ENCODE measurements at places on chromosomes 5 and 9.

GRCh38 chr9:129102791-129103594, 7.6 kb downstream of the CRAT start:
- no peak for DNase-seq

DNA sequence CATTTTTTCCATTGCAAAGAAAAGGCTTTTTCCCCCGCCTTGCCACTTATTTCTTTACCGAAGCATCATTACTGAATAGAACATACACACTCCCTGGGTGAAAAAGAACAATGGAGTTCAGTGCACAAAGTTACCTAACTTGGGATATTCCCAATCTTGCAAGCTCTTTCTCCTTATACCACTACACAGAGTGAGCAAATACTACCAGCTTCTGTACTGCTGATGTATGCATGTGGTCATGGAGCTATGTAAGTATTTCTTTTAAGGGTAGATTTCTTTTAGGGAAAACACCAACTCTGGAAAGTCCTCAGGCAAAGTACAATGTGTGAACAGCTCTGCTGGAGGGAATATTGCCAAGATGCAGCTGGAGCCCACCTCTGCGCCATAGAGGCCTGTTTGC, 81.1 kb downstream of the AOPEP start:
- DNase-seq: no peak

DNA sequence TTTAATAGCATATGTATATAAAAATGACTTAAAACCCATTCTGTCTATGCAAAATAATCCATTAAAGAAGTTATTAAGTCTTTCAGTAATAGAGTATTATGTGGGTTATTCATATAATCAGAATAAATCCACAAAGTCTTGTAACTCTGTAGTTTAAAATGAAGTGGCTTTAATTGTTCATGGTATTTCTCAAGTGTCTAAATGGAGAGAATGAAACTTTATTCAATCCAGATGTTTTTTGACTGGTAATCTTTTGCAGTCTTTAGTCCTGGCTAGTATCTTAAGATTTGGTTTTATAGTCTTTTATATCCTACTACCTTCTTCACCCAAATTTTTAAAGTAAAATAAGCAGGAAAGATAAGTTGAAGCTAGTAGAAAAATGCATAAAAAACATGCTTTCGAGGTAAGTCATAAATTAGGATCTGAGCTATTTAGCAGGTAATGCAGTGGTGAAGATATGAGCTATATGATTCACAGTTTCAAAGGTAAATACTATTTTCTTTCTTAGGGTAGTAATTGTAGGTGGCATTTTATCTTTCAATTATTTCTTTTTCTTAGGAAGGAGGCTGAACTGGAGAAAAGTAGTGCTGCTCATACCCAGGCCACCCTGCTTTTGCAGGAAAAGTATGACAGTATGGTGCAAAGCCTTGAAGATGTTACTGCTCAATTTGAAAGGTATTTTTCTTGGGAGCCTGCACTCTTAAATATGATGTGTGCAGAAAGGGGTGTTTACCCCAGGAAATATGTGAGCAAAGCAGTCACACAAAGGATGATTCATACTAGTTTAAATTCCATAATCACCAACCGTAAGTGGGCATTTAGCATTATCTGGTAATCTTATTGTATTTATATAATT, 17.9 kb downstream of the HMMR start:
- DNase-seq: no peak

DNA sequence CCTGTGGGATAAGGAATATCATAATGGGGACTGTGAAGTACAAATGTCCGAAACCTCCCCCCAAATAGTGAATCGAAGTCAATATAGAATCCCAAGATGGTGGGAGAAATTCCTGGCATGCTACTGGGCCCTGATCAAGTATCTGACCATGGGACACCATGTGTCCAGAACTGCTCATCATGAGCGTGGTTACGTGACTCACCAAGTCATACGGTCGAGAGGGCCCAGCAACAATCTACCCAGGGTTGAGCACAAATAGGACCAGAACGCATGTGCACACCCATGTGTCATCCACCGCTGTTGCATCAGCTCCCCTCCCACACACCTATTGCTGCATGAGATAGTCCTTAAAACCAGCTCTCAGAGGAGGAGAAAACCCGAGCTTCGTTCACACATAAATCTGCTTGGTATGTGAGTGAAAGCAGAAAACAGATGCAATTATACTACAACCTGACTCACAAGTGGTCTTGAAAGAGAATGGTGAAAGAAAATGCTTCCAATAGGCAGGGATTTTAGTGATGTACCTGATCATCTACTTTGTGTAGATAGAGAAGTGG, 353.2 kb downstream of the CWC27 start:
- DNase-seq: no peak

DNA sequence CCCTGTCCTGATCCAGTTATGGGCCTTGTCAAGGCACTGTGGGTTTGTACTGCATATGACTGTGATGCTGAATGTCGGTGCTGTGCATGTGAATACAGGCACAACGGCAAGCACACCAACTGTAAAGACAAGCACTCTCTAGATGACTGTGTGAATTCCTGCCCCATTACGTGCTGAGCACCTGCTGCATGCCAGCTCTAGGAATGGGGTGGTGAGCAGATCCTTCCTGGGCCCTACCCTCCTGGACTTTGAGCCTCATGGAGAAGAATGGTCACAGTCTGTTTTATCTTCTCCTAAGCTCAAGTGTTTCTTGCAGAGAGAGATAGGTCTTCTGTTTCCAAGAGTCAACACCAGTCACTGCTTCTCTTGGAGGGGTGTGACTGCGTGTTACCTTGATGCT, 56.0 kb upstream of the RARS1 start:
- DNase-seq: no peak

- no peak for DNase-seq
Observed at GRCh38 chr5:41736641-41737040, 133.6 kb downstream of the OXCT1 start.

GRCh38 chr9:111874500-111874899, 22.1 kb upstream of the UGCG start:
- no peak for DNase-seq

DNA sequence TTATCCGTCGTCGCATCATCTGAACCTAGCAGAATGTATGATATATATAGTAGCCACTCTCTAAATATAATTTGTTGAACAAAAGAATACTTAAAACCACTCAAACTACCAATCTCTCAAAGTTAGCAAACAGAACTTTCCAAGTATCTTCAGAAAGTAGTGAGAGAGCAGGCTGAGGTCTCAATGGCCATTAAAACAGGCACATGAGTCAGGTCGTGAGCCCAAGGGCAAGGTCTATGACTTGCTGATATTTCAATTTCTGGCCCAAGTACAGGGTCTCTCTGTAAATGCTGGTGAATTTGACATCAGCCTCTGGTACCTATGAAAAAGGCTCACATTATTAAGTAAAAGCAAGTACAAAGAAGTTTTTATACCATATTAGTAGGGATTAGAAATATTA, 95.1 kb downstream of the GPR21 start:
- DNase-seq: no peak

- DNase-seq: no peak
Observed at GRCh38 chr5:62791059-62791458, 212.4 kb downstream of the LRRC70 start.

GRCh38 chr5:93384026-93384425, 197.0 kb downstream of the NR2F1-AS1 start:
- no peak for DNase-seq

DNA sequence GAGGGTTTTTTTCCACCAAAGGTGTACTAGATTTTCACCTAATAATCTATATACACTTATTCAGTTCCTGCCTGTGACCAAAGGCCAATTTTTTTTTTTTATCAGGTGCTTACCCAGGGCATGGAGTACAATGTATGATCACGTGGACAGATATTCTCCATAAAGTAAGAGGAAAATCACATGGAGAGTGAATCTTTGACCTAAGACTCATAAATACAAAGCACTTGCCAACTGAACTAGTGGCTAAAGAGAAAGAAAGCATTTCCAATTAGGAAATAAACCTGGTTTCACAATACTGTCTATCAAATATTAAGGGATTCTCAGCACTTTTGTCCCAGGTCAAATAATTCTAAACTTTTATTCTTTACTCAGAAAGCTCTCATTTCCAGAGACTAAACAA, 33.0 kb upstream of the CEP120 start:
- no peak for DNase-seq

DNA sequence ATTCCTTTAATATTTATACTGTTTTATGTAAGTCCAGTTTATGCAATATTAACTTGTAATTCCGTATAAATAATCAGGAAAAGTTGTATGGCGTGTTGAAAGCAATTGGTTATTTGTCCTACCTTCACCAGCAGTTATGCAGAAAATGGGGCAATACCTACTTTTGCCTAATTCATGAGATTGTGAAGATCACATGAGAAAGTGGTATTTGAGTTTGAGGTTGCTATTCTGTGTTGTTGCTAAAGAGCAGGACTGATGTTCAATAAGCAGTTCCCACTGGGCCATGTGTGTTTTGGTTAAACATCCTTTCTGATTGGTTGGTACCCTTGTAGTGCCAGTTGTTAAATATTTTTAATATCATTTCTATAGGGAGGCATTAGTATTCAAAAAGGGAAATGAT, 3.2 kb downstream of the TGFBR1 start:
- DNase-seq: no peak

- no peak for DNase-seq
Observed at GRCh38 chr5:153476767-153477166, 13.7 kb upstream of the GRIA1 start.

GRCh38 chr5:123610665-123611405, 98.9 kb downstream of the CSNK1G3 start:
- DNase-seq: no peak

GRCh38 chr5:158465086-158465972, 606.4 kb upstream of the CLINT1 start:
- no peak for DNase-seq

GRCh38 chr5:32845171-32845570, 134.1 kb downstream of the NPR3 start:
- no peak for DNase-seq

- DNase-seq: no peak
Observed at GRCh38 chr5:9197881-9198260, 348.0 kb downstream of the SEMA5A start.

- no peak for DNase-seq
Observed at GRCh38 chr5:18457255-18457654, 823.0 kb downstream of the TAF11L14 start.

- no peak for DNase-seq
Observed at GRCh38 chr5:171391996-171392577, 4.4 kb downstream of the NPM1 start.

DNA sequence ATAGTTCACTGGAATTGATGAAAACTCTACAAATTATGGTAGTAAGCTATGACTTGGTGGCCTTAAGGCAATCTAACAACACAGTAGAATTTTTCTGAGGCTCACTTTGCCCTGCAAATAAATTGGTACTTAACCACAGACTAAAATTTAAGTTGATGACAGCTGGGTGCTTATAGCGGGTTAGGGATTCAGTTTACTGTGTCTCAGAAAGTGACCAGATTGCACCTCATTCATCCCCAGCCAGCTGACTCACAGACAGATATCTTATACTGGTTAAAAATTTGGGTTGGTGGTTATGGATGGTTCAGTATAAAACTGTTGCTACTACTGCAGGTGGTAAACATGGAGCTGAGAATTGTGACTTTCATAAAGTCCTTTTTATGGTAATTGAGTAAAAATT, 2.8 kb downstream of the CKS2 start:
- DNase-seq: no peak

DNA sequence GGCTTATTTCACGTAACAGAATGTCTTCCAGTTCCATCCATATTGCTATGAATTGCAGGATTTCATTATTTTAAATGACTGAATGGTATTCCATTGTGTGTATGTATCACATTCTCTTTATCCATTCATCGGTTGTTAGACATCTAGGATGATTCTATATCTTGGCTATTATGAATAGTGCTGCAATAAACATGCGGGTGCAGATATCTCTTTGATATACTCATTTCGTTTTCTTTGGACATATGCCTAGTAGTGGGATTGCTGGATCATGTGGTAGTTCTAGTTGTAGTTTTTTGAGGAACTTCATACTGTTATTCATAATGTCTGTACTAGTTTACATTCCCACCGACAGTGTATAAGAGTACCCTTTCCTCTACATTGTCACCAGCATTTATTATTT, 460.5 kb downstream of the MAN2A1 start:
- no peak for DNase-seq

DNA sequence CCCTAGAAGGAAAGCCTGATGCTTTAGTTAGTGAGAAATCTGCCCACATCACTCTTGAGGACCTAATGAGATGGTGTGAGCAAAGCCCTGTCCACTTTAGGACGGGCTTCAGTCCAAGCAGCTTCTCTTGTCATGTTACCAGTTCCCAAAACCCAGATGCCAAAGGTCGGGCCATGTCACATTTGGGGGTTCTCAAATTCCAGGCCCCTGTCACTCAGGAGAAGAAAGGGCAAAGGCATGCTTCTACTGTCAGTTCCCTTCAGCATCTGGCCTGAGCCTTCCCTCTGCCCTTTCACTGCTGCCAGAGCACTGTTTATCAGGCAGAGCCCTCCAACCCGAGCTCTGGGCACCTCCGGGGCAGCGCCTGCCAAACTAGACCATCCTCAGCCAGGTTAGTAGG, 556.0 kb downstream of the BNC2 start:
- no peak for DNase-seq

- no peak for DNase-seq
Observed at GRCh38 chr5:1134478-1134877, 22.6 kb upstream of the SLC12A7 start.

- DNase-seq: no peak
Observed at GRCh38 chr5:143065996-143066522, 295.9 kb downstream of the ARHGAP26 start.

DNA sequence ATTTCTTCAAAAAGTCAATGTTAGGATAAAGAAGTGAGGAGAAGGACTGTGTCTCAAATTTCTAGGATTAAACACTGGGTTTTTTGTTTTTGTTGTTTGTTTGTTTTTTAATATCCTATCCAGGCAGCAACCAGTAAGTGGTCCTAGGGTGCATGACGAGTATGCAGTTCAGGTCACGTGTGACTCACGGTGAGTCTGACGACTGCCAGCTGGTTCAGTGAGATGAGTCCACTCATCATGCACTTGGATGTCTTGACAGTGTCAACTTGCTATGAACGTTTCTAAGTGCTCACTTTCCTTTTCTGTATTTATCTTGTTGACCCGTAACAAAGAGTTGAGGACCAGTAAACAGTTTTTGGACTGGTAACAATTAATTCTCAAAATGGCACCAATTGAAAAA, 32.7 kb downstream of the ATG10 start:
- no peak for DNase-seq

- no peak for DNase-seq
Observed at GRCh38 chr5:180865981-180866695, 5.1 kb upstream of the ZFP62 start.

DNA sequence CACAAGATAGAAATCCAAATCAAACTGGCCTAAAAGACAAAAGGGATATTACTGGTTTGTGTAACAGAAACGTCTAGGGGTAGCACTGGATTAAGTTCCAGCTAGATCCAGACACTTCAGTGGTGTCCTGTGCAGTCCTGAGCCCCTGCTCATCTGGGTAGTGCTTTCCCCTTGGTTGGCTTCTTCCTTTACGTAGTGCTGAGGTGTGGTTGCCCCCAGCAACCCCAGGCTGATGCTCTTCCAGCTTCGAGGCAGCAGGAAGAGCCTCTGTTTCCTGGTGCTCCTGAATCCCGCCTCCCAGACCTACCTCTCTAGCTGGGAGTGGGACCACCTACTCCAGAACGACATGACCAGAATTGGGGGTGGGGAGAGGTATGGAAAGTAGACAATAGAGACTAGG, 166.1 kb upstream of the ADRA1B start:
- no peak for DNase-seq

- no peak for DNase-seq
Observed at GRCh38 chr5:154837009-154837901, 13.1 kb downstream of the FAXDC2 start.

GRCh38 chr5:150398722-150399523, 13.8 kb downstream of the CD74 start:
- DNase-seq: no peak

- no peak for DNase-seq
Observed at GRCh38 chr5:104594850-104595249, 1032.3 kb upstream of the NUDT12 start.

Measured in CD8-positive, alpha-beta T cell (primary cell).